Neural progenitor cell (in vitro differentiated cells): ENCODE measurements at places on chromosomes 6 and 20. TPM values are rescaled to one million over a fixed set of nuclear protein-coding genes. Genes with fewer than 3 reads are reported as not detected.

Gene CALHM5
- 0.07 and 0.09 TPM in 2 replicates for total RNA-seq

Gene LPA
- total RNA-seq: not detected in 2 replicates

Gene TBXT
- total RNA-seq: not detected in 2 replicates

Gene NFATC2
- total RNA-seq: 0.19 and 0.25 TPM in 2 replicates

Gene ALDH8A1
- not detected in 2 replicates for total RNA-seq

Gene PCNA
- total RNA-seq: 245 and 323 TPM in 2 replicates

Gene PLTP
- 22.3 and 54.4 TPM in 2 replicates for total RNA-seq

Gene DEFB112
- not detected in 2 replicates for total RNA-seq

Gene CEP85L
- 6.0 and 12.6 TPM in 2 replicates for total RNA-seq

Gene HLA-DQA1
- not detected in 2 replicates for total RNA-seq

Gene GRIK2
- 0.88 and 1.5 TPM in 2 replicates for total RNA-seq

Gene CPNE5
- 0.56 TPM in 1 of 2 replicates, not detected in the other for total RNA-seq

Gene SCAF8
- total RNA-seq: 54.9 and 62.1 TPM in 2 replicates

Gene CST7
- total RNA-seq: not detected in 2 replicates

Gene HUS1B
- total RNA-seq: 0.43 TPM in 1 of 2 replicates, not detected in the other

Gene ID1
- 80.8 and 133 TPM in 2 replicates for total RNA-seq

Gene BPIFA1
- not detected in 2 replicates for total RNA-seq

Gene ATP6V1G2
- 6.8 and 8.8 TPM in 2 replicates for total RNA-seq

Gene NUS1
- 23.6 and 33.4 TPM in 2 replicates for total RNA-seq

Gene CST4
- total RNA-seq: not detected in 2 replicates

Gene MCCD1
- total RNA-seq: not detected in 2 replicates

Gene SEL1L2
- 0.77 and 2.5 TPM in 2 replicates for total RNA-seq

Gene ZBTB22
- total RNA-seq: 5.7 and 26.7 TPM in 2 replicates

Gene SPEF1
- 0.34 and 1.2 TPM in 2 replicates for total RNA-seq

Gene TMC2
- not detected in 2 replicates for total RNA-seq

Gene PSORS1C2
- total RNA-seq: not detected in 2 replicates

Gene SIRT5
- total RNA-seq: 14.3 and 18.2 TPM in 2 replicates

Gene MUCL3
- 0.03 TPM in 1 of 2 replicates, not detected in the other for total RNA-seq

Gene AKAP12
- total RNA-seq: 60.8 and 81.3 TPM in 2 replicates

Gene IFT52
- total RNA-seq: 69.8 and 87.9 TPM in 2 replicates

Gene PSMB9
- total RNA-seq: not detected in 2 replicates

Gene RWDD1
- total RNA-seq: 28.0 and 43.2 TPM in 2 replicates

Gene NRN1
- total RNA-seq: 0.74 and 1.3 TPM in 2 replicates

Gene CST1
- total RNA-seq: not detected in 2 replicates

Gene GJA10
- 0.37 TPM in 1 of 2 replicates, not detected in the other for total RNA-seq

Gene PRND
- not detected in 2 replicates for total RNA-seq

Gene FGD2
- total RNA-seq: 0.06 and 0.12 TPM in 2 replicates

Gene ACTL10
- total RNA-seq: 0.19 TPM in 1 of 2 replicates, not detected in the other

Gene CCDC170
- total RNA-seq: 0.06 and 0.07 TPM in 2 replicates

Gene TBC1D32
- total RNA-seq: 18.9 and 29.7 TPM in 2 replicates

Gene PRDM13
- not detected in 2 replicates for total RNA-seq

Gene TNFRSF6B
- 0.25 TPM in 1 of 2 replicates, not detected in the other for total RNA-seq

Gene ZNF341
- 0.82 and 2.5 TPM in 2 replicates for total RNA-seq

Gene MEI4
- 1.0 TPM in 2 replicates for total RNA-seq
